ENCODE measurements at places on chromosomes 4 and X. TPM values are rescaled to one million over a fixed set of nuclear protein-coding genes. Genes with fewer than 3 reads are reported as not detected.

GRCh38 chr4:53192496-53192895, 173.4 kb downstream of the SCFD2 start:
- DNase-seq = no peak

- no peak for DNase-seq
Observed at GRCh38 chr4:99290848-99291786, at the start of gene ADH1A. Gene ADH1A, minus strand, starts transcription at chr4:99290985. Its CDS starts 71 bp downstream, at chr4:99290914.

GRCh38 chr4:177185151-177185550, 124.5 kb upstream of the NEIL3 start:
- DNase-seq = no peak

GRCh38 chr4:143384381-143384994, 47.8 kb downstream of the GAB1 start:
- no peak for DNase-seq

DNA sequence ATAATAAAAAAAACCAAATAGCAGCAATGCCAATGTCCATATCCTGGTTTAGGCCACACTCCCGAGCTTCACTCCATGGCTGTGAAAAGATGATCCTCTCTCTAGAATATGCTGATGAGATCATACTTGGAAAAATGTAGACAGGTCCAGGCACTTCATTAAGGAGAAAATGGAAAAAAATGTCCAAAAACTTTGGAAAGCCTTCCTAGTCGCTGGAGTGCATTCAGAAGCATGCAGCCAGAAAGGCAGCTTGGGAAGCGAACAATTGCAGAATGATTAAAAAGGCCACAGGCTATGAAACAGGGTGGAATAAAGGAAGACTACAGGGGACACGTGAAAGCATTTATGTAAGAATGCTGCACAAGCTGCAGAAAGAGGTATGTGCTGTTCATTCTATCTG, 165.6 kb upstream of the HCCS start:
- no peak for DNase-seq

GRCh38 chr4:122285285-122285684, 93.5 kb upstream of the ADAD1 start:
- DNase-seq = no peak

DNA sequence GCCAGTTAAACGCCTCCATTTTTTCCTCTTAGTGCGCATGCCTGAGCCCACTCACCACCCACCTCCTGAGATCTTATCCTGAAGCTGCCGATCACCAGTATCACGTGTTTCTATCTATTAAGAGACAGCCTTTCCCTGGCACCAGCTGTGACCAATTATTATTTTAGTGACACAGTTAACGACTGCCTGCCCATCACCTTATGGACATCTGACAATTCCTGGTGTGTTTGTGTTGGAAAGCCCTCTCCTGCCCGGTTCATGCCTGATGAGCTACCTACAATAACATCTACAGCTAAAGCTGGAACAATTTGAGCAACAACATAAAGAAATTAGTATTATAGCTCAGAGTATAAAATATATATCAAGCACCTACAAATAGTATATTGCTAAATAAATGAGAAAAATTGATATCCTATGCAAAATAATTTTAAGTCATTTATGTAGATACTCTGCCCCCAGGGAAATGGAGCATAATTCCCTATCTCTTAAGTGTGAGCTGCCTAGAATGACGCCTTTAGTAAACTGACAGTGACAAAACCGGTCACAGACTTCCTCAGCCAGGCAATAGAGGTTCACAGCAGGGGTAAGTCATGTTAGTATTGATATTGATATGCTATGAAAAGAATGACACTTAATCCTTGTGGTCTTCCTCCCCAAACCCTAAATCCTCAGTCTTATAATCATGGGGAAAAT, 862.2 kb downstream of the TRAM1L1 start:
- DNase-seq = no peak

- DNase-seq = no peak
Observed at GRCh38 chr4:73864365-73864764, 4.8 kb upstream of the CXCL1 start.

DNA sequence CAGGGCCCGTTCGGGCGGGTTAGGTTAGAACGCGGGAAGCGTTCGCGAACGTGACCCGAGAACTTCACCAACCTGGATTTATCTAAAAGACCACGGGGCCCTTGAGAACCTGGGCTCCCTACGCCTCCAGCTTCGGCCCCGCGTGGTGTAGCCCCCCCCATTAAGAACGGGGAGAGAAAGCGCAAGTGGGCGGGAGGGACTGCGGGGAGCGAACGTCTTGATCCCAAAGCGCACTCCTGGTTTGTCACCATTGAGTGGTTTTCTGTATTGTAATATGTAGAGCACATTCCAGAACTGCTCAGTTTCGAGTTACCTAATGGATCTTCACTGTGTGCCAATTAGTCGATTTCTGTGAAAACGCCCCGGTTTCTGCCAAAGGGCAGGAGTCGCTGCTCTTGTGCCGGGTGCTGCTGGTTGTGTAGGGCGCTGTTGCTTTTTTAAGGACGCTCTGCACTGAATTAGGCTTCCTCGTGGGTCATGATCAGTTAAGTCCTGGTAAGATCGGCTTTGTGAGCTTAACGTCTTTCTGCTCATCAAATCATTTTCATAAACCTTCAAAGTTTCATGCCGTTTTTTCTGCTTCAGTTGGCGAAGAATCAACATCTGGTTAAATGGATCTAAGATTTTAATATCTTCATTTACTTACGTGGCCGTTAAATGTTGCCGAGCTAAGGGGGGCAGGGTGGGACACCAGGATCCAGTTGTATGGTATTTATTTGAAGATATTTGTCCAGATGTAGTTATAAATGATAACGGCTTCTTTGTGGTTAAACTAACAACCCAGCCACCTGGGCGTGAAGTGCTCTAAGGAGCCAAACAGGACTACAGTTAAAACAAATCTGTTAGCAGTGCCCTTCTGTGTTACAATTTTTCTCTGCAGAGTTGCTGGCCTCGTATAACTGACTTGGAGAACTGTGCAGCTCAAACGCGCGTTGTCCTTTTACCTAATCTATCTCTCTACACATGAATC, 809 bp downstream of the MND1 start:
- peak; percentile 69 for DNase-seq

DNA sequence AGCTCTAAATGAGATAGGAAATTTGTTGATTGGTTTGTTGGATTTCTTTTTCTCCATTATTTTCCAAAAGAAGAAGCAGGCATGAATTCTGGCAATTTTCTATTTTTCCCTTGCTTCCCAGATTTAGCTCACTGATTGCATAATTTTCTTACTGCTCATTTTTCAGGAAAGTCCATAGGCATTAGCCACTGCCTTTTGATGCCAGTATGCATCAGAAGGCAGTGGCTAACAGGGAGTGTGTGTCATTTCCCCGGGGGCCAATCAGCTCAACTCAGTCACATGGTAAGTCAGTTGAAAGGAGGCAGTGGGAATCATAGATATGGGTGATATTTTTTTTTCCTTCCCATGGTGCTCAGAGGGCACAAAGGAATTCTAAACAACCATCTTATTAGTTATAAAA, 156.7 kb downstream of the TRIML1 start:
- no peak for DNase-seq

DNA sequence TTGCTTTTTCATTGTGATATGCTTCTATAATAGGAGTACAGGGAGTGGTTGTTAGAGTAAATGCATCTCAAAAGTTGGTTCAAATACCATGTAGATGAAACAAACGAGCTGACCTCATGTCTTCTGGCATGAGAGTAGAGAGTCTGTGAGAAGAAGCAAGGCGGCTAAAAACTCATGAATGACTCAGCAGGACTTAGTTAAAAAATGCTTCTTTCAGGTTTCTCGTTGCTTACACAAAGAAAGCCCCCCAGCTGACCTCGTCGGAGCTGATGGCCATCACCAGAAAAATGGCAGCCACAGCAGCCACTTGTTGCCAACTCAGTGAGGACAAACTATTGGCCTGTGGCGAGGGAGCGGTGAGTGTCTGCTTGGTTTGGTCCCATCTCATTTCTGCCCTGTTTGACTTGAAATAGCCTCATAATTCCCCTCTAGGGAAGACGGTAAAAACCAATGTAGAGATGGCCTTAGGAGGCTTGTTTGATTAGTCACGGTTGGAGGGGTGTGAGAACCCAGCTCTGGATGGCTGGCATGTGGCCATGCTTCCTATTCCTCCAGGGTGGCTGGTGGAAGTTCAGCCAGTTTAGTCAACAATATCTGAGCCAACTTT, 14.5 kb downstream of the AFP start:
- DNase-seq = peak; percentile 44

GRCh38 chr4:11635342-11635741, 206.6 kb upstream of the HS3ST1 start:
- peak; percentile 33 for DNase-seq

F8 gene
- total RNA-seq = 2.2 TPM

TCEAL9 gene
- 100 TPM for total RNA-seq

DUX4 gene
- not detected for total RNA-seq

PPP4R3C gene
- not detected for total RNA-seq

JCHAIN gene
- 2.6 TPM for total RNA-seq

GAB3 gene
- 0.64 TPM for total RNA-seq

PPP2R2C gene
- not detected for total RNA-seq

STOX2 gene
- total RNA-seq = 0.97 TPM
